ENCODE measurements at places on chromosomes 3 and 15. TPM values are rescaled to one million over a fixed set of nuclear protein-coding genes. Genes with fewer than 3 reads are reported as not detected.

The CCR1 gene
- total RNA-seq, result not detected

The GOLGA6L1 gene
- not detected for total RNA-seq

The SOX2 gene
- not detected for total RNA-seq

The CAND2 gene
- 3.3 TPM for total RNA-seq

Measured in pulmonary artery endothelial cell (primary cell).